ENCODE measurements at places on chromosomes 13 and 19. TPM values are rescaled to one million over a fixed set of nuclear protein-coding genes. Genes with fewer than 3 reads are reported as not detected.

GRCh38 chr19:32522967-32523366 lies 58.0 kb upstream of the PDCD5 start:
- H3K27ac ChIP-seq = no peak overlapping the region
- no peak for DNase-seq
- H3K27me3 ChIP-seq = peaks cover 4% of the 10 kb centered on the region

- peaks cover 33% of the 10 kb centered on the region for H3K4me1 ChIP-seq
- DNase-seq = peak; percentile 83
- no peak overlapping the region for H3K27ac ChIP-seq
- no peaks in the 10 kb centered on the region for H3K36me3 ChIP-seq
- peak overlapping the region; percentile 57 for H3K4me3 ChIP-seq
Measured at GRCh38 chr19:45670670-45671453, 2.8 kb downstream of the GIPR start.

SPRY2 gene
- total RNA-seq = 0.31 TPM

DNA sequence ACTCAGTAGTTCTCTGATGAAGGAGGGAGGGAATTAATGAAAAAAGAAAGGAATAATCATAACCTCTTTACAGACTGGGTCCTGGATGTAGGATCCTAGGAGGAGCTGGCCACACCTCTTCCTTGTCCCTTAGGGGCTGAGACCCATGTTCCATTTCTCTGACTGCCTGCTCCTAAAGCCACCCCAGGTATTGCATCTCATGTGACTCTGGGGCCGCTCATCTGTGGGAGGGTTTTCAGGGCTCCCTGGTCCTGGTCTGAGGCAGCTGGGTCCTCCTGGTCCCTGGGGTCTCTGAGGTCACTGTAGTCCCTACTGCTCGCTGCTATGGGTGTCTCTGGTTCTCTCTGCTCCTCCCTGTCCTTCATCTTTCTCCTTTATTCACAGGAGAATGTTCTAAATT lies 2.9 kb downstream of the CEACAM21 start:
- H3K27me3 ChIP-seq = no peaks in the 10 kb centered on the region
- H3K27ac ChIP-seq = no peak overlapping the region
- peaks cover 29% of the 10 kb centered on the region for H3K4me1 ChIP-seq
- H3K4me3 ChIP-seq = no peak overlapping the region

- peaks cover 11% of the 10 kb centered on the region for H3K27me3 ChIP-seq
- no peak overlapping the region for H3K27ac ChIP-seq
- no peak for DNase-seq
- H3K4me3 ChIP-seq = no peak overlapping the region
Measured at GRCh38 chr19:55333870-55334269, 5.8 kb upstream of the KMT5C start.

DNA sequence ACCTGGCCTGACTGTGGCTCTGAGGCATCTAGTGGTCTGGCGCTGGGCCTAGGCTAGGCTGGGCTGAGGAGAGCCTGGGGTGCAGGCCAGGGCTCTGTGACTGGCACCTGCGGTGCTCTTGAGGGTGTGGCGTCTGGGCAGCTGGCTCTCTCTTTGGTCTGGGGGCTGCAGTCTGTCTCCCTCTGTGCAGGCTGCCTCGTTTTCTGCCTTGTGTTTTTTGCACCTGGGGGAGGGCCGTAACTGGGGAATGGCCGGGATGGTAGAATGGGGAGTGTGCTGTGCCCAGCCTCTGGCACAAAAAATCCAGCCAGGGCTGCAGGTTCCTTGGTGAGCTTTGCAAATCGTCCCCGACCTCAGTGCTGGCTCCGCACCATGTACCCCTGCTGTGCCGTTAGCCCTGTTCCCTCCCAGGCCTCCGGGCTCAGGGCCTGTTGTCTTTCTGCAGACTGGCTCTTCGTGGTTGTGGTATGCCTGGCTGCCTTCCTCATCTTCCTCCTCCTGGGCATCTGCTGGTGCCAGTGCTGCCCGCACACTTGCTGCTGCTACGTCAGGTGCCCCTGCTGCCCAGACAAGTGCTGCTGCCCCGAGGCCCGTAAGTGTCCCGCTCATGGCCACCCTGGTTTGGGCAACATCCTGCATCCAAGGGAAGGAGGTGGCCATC lies 6.5 kb upstream of the USF2 start:
- no peak overlapping the region for H3K4me3 ChIP-seq
- no peaks in the 10 kb centered on the region for H3K27me3 ChIP-seq
- H3K4me1 ChIP-seq = peaks cover 23% of the 10 kb centered on the region
- H3K36me3 ChIP-seq = peaks cover 19% of the 10 kb centered on the region
- peak; percentile 8 for DNase-seq
